ENCODE measurements at places on chromosomes 12 and 14.

- no peak for DNase-seq
Observed at GRCh38 chr12:132373901-132374611, 44.7 kb upstream of the GALNT9 start.

DNA sequence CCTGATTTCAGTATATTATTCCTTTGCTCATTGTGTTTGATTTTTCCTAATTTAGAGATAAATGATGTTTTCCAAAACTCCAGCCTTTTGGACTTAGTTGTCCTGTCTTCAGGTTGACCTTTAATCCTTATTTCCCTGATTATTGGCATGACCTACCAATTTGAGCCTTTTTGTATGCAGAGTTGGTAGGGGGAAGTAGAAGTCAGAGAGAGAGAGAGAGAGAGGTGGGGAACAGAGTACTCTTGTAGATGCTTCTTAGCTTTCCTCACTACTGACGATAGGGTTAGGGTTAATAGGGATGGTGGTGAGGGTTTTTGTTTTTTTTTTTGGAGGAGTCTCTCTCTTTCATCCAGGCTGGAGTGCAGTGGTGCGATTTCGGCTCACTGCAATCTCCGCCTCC lies 38.6 kb downstream of the TBC1D15 start:
- no peak for DNase-seq

GRCh38 chr14:74863274-74863673 lies 12.7 kb downstream of the PROX2 start:
- no peak for DNase-seq

GRCh38 chr12:133130808-133131128 lies 341 bp downstream of the ZNF10 start:
- DNase-seq = no peak

GRCh38 chr14:20811986-20812975 lies 9.6 kb upstream of the RNASE1 start:
- no peak for DNase-seq

Data from CD4-positive, alpha-beta T cell (primary cell).